GM23248 (cell line): ENCODE measurements at places on chromosomes 4 and X. TPM values are rescaled to one million over a fixed set of nuclear protein-coding genes. Genes with fewer than 3 reads are reported as not detected.

- no peak for DNase-seq
Observed at GRCh38 chrX:123513585-123514278, 219.1 kb downstream of the THOC2 start.

DNA sequence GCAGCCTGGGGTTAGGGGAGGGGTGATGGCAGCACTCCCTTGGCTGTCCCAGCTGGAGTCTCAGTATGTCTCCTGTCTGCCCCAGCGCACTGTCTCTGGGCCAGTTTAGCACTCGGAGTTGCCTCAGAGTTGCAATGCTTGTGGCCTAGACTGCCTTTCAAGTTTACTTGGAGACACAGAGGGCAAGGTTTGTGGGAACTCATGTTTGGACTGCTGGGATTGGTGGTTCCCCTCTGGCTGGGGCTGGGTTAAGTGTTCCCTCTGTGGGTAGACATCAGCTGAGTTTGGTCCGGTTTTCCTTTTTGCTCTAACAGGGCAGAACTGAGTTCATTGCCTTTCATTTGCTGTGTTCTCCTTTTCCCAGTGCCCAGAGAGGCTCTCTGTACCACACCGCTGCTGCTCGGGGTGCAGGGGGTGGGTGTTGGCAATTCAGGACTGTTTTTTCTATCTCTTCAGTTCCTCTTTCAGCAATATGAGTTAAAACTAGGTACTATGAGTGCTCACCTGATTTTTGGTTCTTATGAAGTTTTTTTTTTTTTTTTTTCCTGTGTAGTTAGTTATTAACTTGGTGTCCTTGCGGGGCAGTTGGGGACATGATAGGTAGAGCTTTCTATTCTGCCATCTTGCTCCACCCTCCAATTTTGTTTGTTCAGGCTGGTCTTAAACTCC lies 17.2 kb downstream of the RAB33B start:
- no peak for DNase-seq

CRLF2 gene
- polyA plus RNA-seq, result not detected in 2 replicates

UGT8 gene
- polyA plus RNA-seq, result not detected in 2 replicates

DNA sequence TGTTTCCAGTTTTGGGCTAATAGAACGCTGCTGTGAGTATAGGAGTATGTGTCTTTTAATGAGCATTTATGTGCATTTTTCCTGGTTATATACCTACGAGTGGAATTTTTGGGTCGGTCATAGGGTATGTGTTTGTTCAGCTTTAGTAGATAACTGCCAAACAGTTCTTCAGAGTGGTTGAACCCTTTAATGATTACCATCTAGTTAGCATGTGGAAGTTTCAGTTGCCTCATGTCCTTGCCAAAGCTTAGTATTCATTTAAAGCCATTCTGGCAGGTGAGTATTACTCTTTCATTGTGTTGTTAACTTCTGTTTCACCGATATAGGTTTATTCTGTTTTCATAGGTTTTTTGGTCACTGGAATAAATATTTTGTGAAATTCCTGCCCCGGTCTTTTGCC lies 229.1 kb downstream of the ARHGAP10 start:
- DNase-seq, result no peak

PCDH18 gene
- polyA plus RNA-seq, result 114 and 119 TPM in 2 replicates

DNA sequence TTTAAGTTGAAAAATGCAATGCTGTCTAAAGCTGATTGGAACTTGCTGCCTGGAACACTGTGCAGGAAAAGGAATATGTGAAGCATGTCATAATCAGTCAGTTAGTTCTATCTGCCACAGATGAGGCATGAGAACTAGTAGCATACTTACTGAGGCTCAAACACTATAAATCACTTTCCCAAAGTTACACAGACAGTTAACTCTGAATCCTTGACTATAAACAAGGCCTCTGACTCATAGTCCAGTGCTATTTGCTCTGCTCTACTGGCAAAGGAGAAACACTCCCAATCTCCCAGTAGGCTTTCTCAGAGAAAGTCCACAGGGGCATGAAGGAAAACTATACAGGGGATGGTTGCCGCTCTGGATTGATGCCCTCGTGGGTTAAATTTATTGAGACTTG lies 2078.4 kb upstream of the TENM3 start:
- DNase-seq, result no peak

DNA sequence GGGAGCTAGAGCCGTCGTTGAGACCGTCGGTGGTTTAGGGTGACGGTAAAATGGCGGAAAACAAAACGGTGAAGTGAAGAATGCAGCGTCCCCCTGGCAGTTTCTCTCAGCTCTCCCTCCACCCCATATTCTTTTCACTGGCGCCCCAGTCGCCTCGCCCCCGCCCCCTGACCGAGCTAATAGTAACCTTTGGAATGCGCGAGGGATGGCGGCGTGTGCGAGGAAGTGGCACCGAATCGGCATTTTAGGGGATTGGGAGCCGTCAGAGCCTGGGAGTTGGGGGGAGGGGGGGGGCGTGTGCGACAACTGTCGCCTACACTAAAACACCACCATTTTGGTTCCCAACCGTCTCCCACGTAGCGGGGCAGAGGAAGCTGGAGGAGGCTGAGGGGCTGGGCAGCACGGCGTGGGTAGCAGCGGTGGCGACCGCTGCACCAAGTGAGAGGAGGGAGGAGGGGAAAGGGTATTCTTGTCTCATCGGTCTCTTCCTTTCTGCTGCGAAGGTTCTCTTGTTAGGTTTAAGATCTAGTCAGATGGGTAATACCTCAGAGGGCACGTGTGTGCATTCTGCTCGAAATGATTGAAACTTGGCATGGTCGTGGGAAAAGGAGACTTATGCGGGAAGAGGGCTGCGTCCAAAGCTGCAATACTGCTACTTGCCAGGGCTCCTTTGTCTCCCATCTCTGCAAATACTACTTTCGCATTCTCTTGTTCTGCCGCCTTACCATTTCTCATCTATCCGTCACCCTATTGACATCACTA lies 840 bp downstream of the ZNF711 start:
- DNase-seq, result peak; percentile 13

GRCh38 chr4:150098214-150098613 lies 20.0 kb downstream of the DCLK2 start:
- DNase-seq, result no peak

IRS4 gene
- not detected in 2 replicates for polyA plus RNA-seq

DNA sequence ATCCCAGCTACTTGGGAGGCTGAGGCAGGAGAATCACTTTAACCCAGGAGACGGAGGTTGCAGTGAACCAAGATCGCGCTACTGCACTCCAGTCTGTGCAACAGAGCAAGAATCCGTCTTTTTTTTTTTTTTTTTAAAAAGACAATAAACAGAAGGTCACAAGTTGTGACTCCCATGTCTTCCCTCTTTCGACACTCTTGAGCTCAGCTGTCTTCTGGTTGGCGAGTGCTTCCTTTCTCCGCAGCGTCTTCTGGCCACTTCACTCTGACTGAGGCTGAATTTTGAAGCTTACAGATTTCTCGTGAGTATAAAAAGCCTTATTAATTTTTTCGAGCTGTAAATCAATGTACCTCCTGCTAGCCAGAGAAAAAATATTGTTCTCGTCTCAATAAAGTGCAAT lies 124.9 kb downstream of the STOX2 start:
- no peak for DNase-seq

FGF16 gene
- not detected in 2 replicates for polyA plus RNA-seq

DNA sequence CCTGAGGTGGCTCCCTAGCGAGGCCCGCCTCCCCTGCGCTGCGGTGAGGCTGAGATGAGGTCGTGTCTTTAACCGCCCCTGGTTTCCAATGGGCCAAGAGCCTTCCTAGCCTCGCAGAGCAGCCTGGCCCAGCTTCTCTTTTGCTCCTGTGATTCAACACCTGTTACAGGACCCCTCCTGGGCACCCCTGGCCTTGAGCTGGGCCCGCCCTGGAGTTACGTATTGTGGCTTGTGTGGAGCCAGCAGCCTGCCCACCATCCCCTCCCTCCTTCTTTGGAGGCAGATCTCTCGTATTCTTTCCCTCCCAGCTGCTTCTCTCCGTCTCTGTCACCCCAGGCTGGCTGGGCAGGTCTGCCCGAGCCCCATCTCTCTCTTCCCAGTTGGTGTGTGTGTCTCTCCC lies 19.3 kb upstream of the UBA1 start:
- DNase-seq, result no peak

DNA sequence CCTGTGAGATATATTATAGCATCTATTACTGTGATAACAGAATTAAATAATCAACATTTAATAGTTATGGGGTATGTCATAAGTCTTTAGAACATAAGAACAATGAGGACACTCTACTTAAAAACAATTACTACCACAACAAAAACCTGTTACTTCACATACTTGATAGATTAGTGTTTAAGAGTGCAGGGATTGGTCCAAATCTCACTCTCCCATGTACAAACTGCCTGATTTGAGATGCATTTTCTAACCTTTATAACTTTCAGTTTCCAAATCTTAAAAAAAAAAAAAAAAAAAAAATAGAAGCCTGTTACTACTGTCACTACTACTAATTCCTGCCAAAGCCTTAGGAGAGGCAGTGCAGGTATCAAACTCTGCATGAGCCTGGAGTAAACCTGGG lies 5.6 kb downstream of the PCDH18 start:
- peak; percentile 52 for DNase-seq

DNA sequence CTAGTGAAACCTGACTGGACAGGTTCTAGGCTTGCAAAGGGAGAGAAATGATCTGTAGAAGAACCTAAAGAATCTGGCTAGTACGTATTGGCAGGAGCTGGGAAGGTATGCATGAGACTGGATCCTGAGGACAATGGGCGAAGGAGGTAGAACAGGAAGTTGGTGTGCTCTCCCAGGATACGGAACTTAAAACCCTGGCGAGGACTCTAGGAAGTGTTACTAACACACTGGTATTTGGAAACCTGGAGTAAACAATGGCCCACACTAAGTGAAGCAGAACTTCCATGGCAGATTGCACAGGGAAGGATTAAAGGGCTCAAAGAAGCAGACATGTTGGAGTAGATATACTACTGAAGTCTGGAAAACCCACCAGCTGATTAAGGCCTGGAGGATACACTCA lies 9.1 kb downstream of the SYN1 start:
- no peak for DNase-seq

MEPE gene
- polyA plus RNA-seq, result not detected in 2 replicates
